ENCODE measurements at places on chromosomes 11 and 22. TPM values are rescaled to one million over a fixed set of nuclear protein-coding genes. Genes with fewer than 3 reads are reported as not detected.

CDC45 gene
- total RNA-seq, result 6.3 TPM

CCDC188 gene
- total RNA-seq, result 1.1 TPM

PATE2 gene
- not detected for total RNA-seq

C1QTNF4 gene
- 5.3 TPM for total RNA-seq

FGF3 gene
- total RNA-seq, result not detected

ZBTB16 gene
- total RNA-seq, result 52.1 TPM

- DNase-seq, result no peak
Observed at GRCh38 chr22:35624547-35624946, 7.4 kb upstream of the MB start.

- DNase-seq, result peak; percentile 27
Observed at GRCh38 chr11:124108156-124108555, 7.1 kb upstream of the VWA5A start.

- DNase-seq, result no peak
Observed at GRCh38 chr11:78654866-78655265, 80.2 kb upstream of the NARS2 start.

DNA sequence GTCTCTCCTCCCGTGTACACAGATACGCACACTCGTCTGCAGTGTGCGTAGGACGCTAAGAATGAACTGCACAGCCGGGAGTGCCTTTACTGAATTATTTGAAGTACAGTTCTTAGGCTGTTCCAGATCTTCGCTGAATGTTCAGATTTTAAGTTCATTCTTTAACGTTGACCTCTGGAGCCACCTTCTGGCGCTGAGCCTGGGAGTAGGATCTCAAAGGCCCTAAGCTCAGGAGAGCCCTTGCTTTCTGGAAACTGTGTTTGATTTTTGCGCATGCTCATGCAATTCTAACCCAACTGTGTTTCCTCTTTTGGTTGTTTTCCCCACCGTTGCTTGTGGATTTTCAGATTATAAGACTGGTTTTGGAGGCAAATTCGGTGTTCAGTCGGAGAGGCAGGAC, 22.8 kb downstream of the CTTN start:
- no peak for DNase-seq

- DNase-seq, result no peak
Observed at GRCh38 chr11:82671451-82671850, 62.2 kb downstream of the FAM181B start.

GRCh38 chr11:116519499-116519898, 253.3 kb downstream of the BUD13 start:
- no peak for DNase-seq

GRCh38 chr11:75823946-75824345, 8.9 kb downstream of the UVRAG start:
- DNase-seq, result no peak

GRCh38 chr11:65653229-65654225, 9.2 kb downstream of the RELA start:
- DNase-seq, result no peak

- DNase-seq, result no peak
Observed at GRCh38 chr11:86422371-86422770, 47.7 kb downstream of the CCDC81 start.

DNA sequence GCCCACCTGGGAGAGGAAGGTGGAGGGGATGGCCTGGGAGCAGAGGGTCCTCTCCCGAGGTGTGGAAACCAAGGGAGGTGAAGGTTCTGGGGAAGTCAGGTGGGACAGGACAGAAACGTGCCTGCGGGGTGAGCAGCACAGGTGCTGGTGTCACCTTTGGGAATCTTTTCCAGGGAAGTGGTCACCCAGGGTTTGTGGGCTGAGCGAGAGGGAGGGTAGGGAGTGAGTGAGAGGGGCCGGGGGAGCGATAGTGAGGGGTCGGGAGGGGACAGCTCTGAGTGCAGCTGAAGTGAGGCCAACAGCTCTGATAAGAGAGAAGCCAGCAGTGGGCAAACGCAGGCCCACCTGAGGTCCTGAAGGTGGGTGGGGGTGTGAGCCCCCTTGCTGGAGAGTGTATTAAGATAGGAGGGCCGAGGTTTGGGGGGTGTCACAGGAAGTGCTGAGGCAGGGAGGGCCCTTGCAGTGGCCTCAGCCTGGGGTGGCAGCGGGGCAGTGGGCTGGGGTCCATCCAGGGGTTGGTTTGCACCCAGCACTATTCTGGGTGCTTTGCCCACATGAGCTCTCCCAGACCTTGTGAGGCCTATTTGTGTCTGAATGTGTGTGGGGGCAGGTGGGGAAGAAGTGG, 1.6 kb upstream of the SHANK3 start:
- DNase-seq, result no peak

DNA sequence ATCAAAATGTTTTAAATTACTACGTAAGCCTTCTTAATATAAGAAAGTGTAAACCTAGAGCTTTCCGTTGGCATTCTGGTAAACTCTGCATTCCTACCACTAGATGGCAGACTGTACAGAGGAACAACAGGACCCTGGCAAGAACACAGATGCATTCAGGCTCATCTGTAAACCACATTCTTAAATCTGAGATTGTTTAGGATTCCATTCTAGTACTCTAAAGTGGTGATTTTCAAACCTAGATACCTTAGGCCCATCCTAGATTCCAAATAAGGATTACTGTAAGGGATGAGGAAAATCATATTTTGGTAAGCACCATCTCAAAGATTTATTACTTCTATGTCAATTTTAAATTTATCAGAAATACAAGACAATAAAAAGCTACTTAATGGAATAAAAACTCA, 26.9 kb downstream of the PICALM start:
- DNase-seq, result peak; percentile 95
